ENCODE measurements at places on chromosomes 5 and 9. TPM values are rescaled to one million over a fixed set of nuclear protein-coding genes. Genes with fewer than 3 reads are reported as not detected.

DNA sequence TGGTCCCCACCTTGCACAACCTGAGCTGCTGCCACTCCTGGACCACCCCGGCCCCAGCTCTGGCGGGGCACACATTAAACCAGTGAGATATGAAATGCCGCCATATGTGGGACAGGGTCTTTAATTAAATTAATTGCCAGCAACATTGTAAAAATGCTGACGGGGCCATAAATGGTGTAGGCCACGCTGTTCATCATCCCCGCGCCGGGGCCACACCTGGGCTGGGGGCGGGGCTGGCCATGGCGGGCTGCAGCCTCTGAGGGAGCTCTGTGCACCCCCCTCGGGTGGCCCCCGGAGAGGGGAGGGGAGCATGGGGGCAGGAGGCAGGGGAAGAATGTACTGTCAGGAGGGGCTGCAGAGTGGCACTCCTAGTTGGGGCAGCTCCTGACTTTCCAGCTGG is 41.0 kb downstream of the UNC5A start:
- DNase-seq, result no peak

DNA sequence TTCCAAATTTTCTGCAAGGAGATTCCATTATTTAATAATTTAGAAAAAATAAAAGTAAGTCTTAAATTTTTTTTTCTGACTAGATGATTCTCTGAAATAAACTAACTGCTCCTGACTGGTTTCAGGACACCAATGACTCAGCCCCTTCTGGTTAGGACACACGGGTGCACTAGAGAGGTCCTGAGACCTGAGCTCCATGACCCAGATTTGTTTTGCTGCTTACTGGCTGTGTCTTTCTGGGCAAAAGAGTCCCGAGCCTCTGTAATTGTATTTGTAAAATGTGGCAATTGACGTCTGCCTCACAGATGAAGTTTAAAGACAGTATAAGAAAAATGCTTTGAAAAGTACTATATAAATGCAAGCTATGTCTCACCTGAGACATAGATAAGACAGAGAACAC is 89.1 kb downstream of the SLC24A2 start:
- no peak for DNase-seq

- DNase-seq, result no peak
Measured at GRCh38 chr5:116371935-116372334, 202.7 kb downstream of the SEMA6A start.

DNA sequence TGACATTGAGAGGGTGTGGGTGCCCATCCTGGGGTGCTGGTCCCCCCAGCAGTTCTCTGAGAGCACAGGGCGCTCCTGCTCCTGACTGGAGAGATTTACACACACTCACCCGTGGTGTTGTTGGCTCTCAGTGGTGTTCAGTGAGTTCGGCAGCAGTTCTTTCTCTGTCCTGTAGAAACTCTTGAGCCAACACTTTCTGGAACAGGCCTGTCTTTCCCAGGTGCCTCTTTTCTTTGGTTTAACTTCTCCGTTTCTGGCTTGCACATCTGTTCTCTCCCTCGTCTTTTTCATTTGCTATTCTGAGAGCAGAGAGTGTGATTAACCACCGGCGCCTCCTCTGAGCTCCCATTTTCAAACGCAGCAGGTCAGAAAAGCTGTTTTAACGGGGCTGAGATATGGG is 284.5 kb downstream of the IRX2 start:
- DNase-seq, result no peak

DNA sequence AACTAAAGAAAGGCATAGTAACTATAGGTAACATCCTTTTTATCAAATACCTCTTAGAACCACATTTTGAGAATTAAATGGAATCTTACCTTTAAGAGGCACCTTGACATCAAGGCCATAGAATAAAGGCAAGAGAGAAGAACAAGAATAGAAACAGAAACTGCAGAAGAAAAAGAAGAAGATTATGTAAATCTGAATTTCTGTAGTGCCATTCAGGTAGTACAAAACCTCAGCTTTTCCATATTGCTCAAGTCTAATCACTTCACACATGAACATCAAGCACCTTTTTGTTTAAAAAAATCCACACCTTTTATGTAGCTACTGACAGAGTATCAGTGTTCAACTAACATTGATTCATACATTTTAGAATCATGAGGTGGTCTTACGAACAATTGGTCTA is 91.8 kb upstream of the DPYSL3 start:
- no peak for DNase-seq

DNA sequence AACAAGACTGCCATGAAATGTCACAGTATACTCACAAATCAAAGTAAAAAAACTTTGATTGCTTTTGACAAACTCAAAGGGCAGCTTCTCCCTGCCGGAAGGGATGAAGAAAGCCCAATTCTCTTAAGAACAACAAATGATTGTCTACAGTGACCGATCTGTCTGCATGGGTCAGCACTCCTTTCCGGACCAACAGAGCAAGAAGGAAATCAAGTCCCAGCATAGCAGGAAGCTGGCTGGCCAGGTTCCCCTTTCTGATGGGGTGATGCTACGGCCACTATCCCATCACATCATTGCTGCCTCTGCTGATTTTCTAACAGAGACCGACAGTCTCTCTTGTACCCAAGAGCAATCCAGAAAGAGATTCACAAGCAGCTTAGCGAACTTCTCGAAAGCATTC is 692 bp downstream of the C1QTNF3 start:
- DNase-seq, result no peak

DNA sequence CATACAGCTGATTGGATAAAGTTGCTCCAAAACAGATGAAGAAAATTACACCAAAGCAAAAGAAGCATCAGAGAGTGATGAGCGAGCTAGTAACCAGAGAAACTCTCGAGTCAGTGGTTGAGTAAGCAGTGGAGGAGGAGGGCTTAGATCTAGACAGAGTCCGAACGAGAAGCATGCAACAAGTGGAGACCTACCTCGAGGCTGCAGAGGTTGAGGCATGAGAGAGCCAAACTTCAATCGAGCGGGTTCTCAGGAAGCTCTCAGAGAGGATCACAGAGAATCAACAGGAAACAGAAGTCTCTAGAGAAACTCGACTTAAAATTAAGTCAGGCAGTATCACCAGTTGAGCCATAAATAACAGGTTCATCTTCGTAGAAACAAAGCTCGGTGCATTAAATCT is 6.1 kb downstream of the RUSC2 start:
- no peak for DNase-seq

GRCh38 chr5:122101636-122102285 is 23.7 kb upstream of the LOX start:
- DNase-seq, result no peak

DNA sequence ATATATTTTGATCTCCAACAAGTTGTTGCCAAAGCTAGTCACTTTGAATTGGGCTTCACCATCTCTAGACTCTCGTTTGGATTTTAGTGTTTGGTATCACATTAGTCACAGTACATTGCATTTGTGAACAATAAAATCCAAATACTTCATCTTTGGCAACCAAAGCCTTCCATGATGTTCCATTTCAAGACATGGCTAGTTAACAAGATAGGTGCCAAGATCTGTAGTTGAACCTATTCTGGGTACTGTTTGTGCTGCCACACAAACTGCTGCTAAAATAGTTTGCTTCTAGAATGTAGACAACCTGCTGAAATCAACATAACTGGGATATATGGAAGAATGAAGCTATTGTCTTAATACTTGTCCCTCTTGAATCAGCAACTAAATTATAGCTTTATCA is 207.5 kb downstream of the LRRC70 start:
- no peak for DNase-seq

- peak; percentile 26 for DNase-seq
Measured at GRCh38 chr5:94908889-94909480, 290.5 kb downstream of the SLF1 start.

DNA sequence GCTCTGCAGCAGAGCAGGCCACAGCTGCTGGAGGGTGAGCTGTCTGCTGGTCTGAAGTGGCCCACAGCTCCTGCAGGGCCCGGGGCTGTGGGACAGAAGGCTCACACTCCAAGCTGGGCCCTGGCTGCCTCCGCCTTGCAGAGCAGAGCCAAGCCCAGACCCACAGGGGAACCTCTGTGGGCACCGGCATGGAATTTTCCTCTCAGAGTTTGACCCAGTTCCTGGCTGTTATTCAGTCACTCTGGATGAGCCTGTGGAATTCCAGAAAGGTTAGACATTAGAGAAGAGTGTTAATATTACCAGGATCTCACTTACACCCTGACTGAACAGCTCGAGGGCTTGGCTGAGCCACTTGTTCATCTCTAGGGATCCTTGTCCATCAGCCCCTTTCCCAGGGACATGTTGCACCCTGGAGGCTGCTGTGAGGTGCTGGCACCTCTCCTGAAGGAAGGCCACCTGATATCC is 17.5 kb downstream of the IL9 start:
- peak; percentile 14 for DNase-seq

GRCh38 chr5:59333416-59333815 is 560.1 kb downstream of the PDE4D start:
- no peak for DNase-seq

DNA sequence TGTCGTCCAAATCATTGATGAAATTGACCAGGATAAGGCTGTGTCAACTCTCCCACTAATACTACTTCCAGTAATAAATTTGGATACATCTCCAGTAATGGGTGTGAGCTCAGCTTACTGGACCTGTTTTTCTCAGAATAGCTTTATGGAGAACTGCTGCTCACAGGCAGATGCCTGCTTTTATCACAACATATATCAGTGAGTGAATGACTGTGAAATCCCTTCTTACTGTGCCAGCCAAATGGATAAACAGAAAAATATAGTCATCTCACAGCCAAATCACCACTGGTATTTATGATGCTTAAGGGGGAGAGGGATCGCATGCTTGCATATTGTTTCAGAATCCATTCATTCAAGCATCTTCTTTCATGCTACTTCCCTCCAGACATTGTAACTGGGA is 148.4 kb upstream of the PAPPA start:
- DNase-seq, result no peak

- no peak for DNase-seq
Measured at GRCh38 chr5:57434227-57434640, 48.4 kb downstream of the ACTBL2 start.

DNA sequence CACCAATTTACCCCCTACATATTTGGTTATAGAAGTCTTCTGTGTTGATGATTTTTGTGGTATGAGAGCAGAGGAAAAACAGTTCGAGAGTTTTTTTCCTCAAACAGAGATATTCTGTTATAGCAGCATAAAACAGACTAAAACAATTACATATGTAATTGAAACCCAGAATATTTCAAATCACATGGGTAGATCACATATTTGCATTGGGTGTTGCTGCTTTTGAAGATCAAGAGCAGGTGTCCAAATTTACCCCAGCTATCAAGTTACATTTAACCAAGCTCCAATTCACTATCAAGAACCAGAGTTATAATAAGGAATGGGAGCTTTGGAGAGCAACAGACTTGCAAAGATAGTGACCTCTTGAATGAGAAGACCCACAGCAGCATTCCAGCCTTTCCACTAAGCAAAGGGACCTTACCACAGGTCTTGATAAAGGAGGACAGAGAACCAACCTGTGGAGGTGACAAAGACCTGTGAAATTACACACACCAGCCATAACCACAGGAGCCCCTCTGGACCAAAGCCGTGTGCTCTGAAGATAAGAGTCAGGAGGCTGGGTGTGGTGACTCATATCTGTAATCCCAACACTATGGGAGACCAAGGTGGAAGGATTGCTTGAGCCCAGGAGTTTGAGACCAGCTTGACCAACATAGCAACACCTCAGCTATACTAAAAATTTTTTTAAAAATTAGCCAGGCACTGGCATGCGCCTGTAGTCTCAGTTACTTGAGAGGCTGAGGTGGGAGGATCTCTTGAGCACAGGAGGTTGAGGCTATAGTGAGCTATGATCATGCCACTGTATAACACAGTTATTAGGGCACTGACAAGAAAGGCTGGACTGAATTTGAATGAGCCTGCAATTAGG is 4.0 kb upstream of the CCL28 start:
- DNase-seq, result no peak

DNA sequence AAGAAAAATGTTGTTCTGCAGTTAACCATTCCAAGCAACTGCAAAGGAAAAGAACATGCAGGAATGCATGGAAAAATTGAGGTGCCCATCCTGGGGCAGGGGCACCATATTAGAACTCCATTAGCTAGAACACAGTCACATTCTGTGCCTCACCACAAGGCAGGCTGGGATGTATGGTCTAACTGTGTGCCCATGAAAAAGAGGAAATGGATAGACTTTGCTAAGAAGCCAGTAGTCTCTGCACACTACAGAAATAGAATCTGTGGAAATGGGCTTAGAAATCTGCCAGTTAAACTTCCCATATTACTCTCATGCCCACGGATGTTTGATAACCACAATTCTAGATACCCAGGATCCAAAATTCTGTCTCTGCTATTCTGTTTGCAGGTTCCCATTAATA is 423.8 kb upstream of the SMARCA2 start:
- DNase-seq, result no peak

DNA sequence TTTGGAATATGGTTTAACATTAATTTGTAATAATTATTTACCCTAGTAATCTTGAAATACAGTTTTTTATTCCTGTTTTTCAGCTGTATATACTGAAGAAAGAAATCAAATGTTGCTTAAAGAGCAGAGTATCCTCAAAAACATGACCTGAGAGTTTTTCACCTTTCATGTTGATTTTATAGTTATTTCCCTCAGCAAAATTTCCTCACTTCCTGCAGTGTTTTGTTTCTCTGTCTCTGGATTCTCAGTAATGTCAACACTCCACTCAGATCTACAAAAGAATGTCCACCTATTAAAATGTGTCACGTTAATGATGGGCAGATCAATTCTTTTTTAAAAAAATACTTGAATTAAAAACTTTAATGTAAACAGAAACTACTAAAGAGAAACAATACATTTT is 398.3 kb downstream of the ANXA1 start:
- DNase-seq, result no peak

DNA sequence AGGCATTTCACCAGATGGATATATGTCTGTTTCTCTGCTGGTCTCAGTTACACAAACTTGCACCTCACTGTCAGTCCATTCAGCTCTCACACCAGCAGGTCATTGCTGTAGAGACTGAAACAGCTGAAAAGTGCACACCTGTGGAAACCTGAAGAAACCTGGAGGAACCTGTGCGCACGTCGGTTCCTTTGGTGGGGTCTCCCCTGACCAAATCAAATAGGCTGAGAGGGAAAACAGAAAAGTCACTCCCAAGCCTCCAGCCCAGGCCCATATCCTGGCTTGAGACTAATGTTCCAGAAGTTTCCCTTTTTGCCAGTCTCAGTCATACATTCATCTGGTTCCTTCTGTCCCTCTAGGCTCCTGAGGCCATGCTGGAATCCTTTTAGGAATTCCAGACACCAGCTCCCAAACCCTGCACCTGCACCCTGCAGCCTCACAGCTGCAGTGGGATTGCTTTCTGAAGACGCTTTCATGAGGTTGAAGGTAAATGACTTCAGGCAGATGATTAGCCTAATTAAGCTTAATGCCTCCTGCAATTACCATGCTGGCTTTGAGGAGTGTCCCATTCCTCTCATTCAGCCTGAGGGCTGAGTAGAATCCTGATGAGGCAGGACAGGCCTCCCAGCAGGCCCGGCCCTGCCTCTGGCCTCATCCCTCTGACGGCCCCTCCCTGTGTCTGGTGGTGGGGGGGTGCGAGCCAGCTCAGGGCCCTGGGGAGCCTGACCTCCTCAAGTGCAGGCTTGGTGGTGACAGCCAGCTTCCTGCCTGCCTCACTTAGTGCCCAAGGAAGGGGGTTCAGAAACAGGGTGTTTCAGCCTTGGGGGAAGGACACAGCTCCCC is 24.3 kb upstream of the CXCL14 start:
- no peak for DNase-seq

The MVB12B gene
- 7.2 TPM for total RNA-seq

The IL9 gene
- not detected for total RNA-seq

The ECSCR gene
- total RNA-seq, result 6.4 TPM

The SPINK1 gene
- 1.4 TPM for total RNA-seq
